ENCODE measurements at places on chromosomes 5 and 9.

GRCh38 chr5:168286386-168286785, 5.1 kb upstream of the WWC1 start:
- no peak for DNase-seq

DNA sequence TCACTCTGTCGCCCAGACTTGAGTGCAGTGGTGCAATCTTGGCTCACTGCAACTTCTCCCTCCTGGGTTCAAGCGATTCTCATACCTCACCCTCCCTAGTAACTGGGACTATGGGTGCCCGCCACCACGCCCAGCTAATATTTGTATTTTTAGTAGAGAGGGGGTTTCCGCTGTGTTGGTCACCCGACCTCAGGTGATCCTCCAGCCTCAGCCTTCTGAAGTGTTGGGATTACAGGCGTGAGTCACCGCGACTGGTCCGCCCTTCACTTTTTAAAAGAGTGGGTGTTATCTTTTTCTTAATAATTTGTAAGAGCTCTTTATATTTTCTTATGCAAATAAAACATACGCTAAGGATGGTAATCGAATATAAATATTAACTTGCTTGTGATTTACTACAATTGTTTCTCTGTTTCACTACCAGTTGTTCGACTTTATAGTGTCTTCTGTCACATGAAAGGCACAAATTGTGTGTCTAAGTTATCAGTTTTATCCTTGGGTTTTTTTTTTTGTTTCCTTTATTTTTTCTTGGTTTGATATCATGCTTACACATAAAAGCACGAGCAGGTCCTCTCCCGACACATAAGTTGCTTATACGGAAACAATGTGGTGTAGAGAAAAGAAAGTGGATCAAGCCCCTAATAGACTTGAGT, 1.9 kb upstream of the GPBP1 start:
- no peak for DNase-seq

DNA sequence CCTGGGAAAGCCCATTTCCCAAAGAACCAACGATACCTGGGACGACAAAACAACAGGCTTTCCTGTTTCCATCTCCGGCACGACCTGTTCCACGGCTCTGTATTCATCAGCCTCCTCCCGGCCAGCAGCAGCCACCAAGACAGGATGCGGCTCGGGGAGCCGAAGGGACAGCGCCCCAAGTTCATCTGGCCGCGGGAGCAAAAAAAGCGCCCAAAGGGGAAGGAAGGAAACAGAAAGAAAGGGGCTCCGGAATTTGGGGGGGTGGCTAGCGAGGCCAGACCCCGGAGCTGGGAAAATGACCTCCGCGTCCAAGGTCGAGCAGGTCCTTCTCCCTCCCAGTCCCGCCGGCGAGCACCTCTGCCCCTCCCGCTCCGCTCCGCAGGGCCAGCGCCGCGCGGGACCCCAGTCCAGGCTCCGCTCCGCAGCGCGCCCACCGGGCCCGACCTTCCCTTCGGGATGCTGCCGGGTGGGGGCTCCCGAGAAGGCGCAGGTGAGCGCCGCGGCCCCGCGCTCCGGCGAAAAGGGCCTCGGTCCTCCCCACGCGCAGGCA, 608 bp downstream of the ELOVL7 start:
- no peak for DNase-seq

DNA sequence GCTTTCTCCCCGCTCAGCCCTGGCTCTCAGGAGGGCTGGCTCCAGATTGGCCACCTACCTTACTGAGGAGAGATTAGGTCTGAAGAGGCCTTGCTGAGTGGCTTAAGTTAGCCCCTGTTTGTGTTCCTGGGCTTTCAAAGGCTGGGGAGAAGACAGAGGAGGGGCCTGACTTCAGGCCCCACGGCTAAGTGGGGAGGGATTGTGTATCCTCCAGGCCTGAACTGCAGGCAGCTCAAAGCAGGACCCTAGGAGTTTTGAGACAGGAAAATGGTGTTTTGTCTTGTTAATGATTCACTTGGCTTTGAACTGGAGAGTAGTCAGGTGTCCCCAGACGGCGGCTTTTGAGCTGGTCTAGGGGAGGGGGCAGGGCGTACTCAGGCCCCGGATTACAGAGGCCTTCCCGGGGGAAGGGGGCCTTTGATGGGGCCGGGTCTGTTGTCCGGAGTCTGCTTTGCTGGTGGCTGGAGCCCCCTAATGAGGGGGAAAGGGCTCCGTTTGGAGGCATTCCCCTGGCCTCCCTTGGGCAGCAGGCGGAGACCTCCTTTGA, 162.0 kb upstream of the SMIM23 start:
- DNase-seq = no peak

GRCh38 chr5:40485021-40485998, 194.4 kb upstream of the PTGER4 start:
- no peak for DNase-seq

- peak; percentile 84 for DNase-seq
These were observed 20.7 kb downstream of the COL5A1 start for GRCh38 chr9:134662143-134662876.

DNA sequence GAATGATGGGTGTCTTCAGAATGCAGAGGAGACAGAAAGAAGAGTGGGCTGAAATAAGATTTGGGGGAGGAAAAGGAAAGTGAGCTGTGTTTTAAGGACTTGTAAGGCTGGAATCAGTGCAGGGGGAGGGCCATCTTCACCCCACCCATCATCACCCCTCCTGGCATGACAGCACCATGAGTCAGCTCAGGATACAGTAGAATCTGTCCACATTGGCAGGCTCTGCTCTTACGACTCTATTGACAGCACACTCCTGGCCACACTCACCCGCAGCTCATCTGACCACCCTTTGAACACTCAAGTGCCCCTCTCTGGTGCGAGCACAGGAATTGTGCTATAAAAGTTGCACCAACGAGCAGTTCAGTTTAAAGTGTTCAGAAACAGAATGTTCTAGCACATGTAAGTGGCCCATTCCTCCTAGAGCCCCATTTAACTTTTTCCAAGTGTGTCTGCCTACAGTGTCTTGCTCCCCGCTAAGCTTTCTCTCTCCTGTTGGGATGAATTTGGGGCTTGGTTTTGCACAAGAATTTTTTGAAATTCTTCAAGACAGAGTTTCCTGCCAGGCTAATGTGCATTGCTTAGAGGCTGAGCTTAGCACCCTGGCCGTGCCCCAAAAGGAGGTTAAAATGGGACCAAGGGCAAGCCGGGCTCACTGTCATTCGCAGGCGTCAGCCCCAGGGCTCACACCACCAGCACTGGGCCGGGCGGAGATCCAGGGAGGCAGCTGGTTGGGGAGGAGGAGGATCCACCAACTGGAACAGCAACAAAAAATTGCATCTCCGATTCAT, 12.0 kb downstream of the ADRA1B start:
- peak; percentile 52 for DNase-seq

DNA sequence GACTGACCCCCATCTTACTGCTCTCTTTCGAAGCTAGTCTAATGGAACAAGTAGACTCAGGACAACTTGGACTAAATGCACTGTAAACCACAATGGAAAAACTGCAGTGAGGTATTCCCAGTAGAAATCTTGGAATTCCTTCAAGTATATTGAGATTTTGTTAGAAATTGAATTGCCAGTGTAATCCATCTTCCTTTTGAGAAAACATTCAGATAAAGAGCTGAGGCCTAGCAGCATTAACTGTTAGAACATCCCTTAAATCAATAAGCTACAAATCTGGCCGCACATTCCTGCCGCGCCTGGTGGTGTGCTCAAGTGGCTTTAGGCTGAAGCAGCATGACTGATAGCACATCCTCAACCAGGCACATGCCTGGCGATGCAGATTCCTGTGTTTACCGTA, 29.3 kb downstream of the PPIC start:
- DNase-seq = no peak

DNA sequence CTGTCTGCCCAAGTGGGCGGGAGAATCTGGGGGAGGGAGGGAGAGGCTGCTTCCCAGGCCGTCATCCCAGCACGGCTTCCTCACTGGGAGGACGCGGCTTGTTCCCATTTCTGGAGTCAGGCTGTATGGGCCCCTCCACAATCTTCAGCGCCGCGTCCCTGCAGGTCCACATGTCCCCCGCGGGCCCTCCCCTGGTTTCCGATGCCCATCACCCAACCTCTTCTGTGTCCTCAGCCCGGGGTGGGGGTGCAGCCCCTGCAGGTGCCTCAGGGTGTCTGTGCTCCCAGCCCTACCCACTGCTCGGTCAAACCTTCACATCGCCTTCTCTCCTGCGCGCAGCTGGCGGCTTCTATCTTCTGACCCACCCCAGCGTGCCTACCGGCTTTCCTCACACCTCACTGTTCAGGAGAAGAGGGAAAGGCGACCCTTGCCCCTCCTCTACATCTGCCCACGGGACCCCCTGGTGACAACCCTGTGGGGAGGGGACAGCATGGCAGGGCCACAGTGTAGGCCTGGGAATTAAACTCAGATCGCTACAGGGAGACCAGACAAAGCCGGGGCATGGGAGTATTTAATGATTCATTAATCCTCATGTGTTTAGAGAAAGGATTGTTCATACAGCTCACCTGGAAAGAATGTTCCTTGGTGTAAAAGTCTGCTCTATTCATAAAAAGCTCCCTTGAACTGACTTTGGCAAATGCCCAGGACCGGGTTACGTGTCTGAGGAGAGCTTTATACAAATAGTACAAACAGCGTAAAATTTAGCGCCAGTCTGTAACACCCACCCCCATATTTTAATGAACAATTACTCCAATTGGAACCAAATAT, 145.1 kb downstream of the IRX1 start:
- DNase-seq = no peak

GRCh38 chr5:139600336-139600949, 39.3 kb downstream of the UBE2D2 start:
- no peak for DNase-seq

DNA sequence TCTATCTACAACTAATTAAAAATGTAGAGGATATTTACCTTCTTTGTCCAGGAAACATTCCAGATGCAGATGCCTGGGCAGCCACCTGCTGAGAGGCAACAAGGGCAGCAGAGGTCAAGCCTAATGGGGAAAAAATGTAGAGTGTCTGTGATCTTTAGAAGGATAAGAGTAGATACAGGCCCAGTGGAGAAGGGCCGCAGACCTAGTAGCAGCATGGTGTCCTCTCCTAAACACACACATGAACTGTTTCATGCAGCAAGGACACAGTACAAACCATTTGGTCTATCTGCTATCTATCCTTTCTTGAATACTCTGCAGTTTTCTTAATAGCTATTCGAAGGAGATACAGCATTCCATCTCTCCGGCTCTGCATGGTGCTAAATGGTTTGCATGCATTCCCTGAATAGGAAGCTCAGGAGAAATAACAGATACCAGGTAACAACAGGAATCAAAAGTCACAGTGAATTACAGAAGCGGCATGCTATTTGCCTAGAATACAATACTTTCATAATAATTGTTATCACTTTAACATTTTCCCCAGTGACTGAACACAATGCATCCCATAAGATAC, 107.3 kb downstream of the ZNF608 start:
- no peak for DNase-seq
